ENCODE measurements at places on chromosomes 1 and 21. TPM values are rescaled to one million over a fixed set of nuclear protein-coding genes. Genes with fewer than 3 reads are reported as not detected.

EVA1B gene
- total RNA-seq: 7.3 TPM

GRCh38 chr1:18608534-18608933 is 22.1 kb upstream of the PAX7 start:
- H3K27ac ChIP-seq: no peak overlapping the region
- no peaks in the 10 kb centered on the region for H3K4me1 ChIP-seq
- DNase-seq: no peak
- H3K27me3 ChIP-seq: peaks cover 6% of the 10 kb centered on the region
- no peak overlapping the region for H3K4me3 ChIP-seq
- no peaks in the 10 kb centered on the region for H3K36me3 ChIP-seq

LCE2B gene
- total RNA-seq: not detected

TP73 gene
- total RNA-seq: 2.5 TPM

LDLRAD1 gene
- not detected for total RNA-seq

DNA sequence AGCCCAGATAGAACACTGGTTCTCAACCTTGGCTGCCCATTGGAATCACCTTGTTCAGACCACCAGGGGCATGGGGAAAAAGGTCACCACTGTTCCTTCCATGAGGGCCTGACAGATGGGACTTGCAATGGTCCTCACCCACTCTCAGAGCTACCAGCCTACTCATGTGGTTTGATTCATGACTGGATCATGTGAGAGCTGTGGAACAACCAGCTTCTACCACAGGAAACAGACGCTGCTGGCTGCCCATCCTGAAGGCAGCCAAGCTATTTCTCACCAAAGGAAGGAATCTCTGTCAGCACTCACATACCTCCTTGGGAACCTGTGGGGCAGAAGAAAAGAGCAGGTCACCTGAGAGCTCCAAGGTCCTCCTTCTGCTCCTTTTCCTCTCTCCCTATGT is 53.6 kb downstream of the CAPN8 start:
- no peaks in the 10 kb centered on the region for H3K36me3 ChIP-seq
- H3K27me3 ChIP-seq: no peaks in the 10 kb centered on the region
- H3K4me3 ChIP-seq: no peak overlapping the region
- DNase-seq: no peak

IGFN1 gene
- not detected for total RNA-seq

All from activated CD4-positive, alpha-beta T cell treated with anti-CD3 and anti-CD28 coated beads, Interleukin-2, amount 10 ng/mL, durations not matched to agents 7 days and 5 days (primary cell).